ENCODE measurements at places on chromosomes 12 and 14. TPM values are rescaled to one million over a fixed set of nuclear protein-coding genes. Genes with fewer than 3 reads are reported as not detected.

Gene ZFHX2
- total RNA-seq = 13.7 TPM

Gene FAR2
- total RNA-seq = 7.2 TPM

Gene NPFF
- not detected for total RNA-seq

Gene TPI1
- 484 TPM for total RNA-seq

GRCh38 chr14:87830443-87831096 lies 162.4 kb downstream of the GALC start:
- DNase-seq = no peak
- no peaks in the 10 kb centered on the region for H3K4me1 ChIP-seq
- H3K4me3 ChIP-seq = no peak overlapping the region
- H3K27ac ChIP-seq = no peak overlapping the region
- no peaks in the 10 kb centered on the region for H3K36me3 ChIP-seq

DNA sequence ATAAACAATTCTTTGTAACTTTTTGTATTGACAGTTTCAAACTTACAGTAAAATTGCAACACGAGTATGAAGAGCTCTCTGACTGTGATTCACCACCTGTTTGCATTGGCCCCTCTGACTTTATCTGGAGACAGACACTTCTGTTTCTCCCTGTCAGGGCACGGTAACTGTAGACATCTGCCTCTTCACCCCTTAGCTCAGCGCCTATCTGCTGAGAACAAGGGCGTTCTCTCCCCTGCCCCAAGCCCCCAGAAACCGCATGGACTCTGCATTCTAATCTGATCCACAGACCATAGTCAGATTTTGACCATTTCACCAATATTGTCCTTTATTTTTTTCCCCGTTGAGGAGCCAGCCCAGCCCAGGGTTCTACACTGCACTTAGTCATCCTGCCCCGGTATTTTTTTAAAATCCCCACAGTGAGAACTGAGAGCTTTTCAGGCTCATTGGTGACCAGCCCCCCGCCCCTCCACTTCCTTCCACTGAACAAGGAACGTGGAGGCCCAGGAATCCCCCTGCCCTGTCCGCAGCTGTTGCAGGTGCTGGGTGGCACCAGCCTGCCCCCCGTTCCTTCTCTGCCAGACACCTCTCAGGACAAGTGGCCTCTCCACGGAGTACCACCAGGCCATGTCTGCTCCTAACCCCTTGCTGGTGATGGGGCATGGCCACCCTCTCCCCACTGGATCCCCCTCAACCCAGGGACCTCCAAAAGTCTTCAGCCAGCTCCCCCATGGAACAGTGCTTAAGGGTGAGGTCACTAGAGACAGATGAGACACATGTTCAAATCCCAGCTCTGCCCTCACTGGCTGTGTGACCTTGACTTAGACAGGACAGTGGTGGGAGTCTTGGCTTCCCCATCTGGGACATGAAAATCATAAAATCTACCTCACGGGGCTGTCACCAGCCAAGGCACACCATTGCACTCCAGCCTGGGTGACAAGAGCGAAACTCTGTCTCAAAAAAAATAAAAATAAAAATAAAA lies 11.2 kb downstream of the RHOF start:
- no peak for DNase-seq
- no peaks in the 10 kb centered on the region for H3K27me3 ChIP-seq
- no peak overlapping the region for H3K4me3 ChIP-seq
- H3K27ac ChIP-seq = peak overlapping the region; percentile 74
- H3K4me1 ChIP-seq = peaks cover 13% of the 10 kb centered on the region
- H3K36me3 ChIP-seq = no peaks in the 10 kb centered on the region

DNA sequence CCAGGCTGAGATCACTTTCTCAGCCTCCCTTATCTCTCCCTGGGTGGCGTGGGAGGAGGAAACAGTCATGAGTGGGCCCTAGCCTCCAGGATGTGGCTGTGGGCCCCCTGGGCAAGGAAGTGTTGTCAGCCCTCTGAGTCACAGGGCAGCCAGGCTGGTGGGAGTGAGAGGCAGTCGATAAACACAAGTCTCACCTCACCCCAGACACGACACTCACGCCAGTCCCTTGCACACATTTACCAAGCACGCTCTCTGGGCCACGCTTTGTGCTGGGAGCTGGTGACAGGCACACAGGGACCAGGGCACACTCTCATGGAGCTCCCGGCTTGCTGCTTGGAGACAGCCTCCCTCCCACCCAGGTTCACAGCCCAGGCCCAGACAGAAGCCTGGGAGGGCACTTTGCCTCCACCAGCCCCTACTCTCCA lies 1.9 kb upstream of the KRT79 start:
- no peak for DNase-seq
- peaks cover 45% of the 10 kb centered on the region for H3K27me3 ChIP-seq
- H3K36me3 ChIP-seq = no peaks in the 10 kb centered on the region
- no peak overlapping the region for H3K4me3 ChIP-seq
- H3K27ac ChIP-seq = no peak overlapping the region

DNA sequence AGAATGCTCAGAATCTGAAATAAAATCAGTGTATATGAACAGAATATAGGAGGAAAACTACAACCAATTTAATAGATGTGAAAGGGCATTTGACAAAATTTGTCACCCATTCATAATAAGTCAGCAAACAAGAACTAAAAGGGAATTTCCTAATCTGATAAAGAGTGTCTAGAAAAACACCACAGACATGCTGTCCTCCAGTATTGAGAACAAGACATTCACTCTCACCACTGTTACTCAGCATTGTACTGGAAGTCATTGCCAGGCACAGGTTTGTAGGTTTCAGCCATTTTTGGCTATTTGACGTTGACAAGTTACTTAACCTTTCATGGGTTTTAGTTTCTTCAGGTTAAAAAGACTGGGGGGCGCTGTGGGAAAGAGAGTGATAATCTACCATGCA lies 13.2 kb downstream of the EIF2S1 start:
- no peak for DNase-seq
- H3K36me3 ChIP-seq = peaks cover 28% of the 10 kb centered on the region
- H3K4me3 ChIP-seq = no peak overlapping the region
- H3K27me3 ChIP-seq = no peaks in the 10 kb centered on the region
- H3K4me1 ChIP-seq = no peaks in the 10 kb centered on the region

DNA sequence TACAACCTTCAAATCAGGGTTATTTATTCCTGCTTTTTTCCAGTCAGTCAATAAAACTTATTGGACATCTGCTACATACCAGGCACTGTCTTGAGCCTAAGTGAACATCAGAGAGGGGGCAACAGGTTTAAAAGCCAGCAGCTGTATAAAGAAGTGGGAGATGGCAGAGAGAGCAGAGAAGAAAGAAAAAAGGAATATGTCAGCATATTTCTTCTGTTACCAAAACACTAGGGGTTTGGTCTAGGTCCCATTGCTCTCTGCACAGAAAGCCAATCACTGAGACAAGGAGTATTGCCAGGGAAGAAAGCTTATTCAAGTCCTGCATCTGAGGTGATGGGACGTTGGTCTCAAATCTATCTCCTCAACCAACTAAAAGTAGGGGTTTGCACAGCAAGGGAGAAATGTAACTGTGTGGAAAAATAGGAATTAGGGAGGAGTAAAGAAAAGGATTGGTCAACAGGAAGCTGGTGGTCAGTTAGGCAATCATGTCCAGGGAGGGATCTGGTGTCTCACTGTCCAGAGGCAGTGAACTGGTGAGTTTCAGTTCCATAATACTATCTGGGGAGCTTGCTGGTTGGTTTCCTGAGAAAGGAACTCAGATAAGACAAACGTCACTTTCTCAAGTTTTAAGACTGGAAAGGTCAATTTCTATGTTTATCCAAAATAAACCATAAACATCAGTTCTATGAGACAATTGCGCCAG lies 107.5 kb downstream of the PHLDA1 start:
- no peak overlapping the region for H3K4me3 ChIP-seq
- H3K27ac ChIP-seq = no peak overlapping the region
- H3K36me3 ChIP-seq = peaks cover 15% of the 10 kb centered on the region
- H3K4me1 ChIP-seq = peaks cover 16% of the 10 kb centered on the region

GRCh38 chr12:10364815-10365622 lies 24.8 kb downstream of the KLRK1 start:
- DNase-seq = peak; percentile 63
- peaks cover 25% of the 10 kb centered on the region for H3K4me1 ChIP-seq
- H3K4me3 ChIP-seq = no peak overlapping the region
- H3K27ac ChIP-seq = no peak overlapping the region
